ENCODE measurements at places on chromosomes 11 and 22. TPM values are rescaled to one million over a fixed set of nuclear protein-coding genes. Genes with fewer than 3 reads are reported as not detected.

Gene CST6
- not detected for polyA plus RNA-seq

DNA sequence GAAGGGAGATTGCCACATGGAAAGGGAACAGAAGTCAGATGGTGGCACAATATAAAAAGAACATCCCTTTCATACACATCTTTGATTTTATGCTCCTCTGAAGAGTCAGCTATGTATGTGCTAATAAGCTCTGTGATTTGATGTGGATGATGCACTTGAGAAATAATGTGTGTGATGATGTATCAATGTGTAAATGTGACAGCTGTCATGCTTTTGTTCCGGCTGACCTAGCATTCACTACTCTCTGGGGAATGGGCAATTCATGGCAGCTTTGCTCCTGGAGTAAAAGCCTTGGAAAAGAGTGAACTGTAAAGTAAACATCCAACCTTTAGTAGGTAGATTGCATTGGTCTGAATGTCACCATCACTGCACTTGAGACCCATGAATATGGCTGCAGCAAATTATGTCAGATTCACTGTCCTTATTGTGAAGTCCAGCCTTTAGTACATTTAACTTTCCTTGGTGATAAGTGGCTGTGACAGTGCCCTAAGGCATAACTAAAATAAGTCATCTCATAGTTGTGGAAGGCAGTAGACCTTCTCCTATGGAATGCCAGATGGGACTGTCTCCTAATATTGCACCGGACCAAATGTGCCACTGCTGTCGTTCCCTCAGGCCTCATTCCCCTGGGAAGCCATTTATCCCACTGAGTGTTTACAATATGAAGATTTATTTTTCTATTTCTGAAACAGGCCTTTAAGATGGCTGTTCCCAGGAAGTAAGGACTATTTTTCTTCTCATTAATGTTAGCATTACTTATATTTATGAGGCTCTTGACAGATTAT lies 178.2 kb upstream of the CCDC90B start:
- no peak for DNase-seq

DNA sequence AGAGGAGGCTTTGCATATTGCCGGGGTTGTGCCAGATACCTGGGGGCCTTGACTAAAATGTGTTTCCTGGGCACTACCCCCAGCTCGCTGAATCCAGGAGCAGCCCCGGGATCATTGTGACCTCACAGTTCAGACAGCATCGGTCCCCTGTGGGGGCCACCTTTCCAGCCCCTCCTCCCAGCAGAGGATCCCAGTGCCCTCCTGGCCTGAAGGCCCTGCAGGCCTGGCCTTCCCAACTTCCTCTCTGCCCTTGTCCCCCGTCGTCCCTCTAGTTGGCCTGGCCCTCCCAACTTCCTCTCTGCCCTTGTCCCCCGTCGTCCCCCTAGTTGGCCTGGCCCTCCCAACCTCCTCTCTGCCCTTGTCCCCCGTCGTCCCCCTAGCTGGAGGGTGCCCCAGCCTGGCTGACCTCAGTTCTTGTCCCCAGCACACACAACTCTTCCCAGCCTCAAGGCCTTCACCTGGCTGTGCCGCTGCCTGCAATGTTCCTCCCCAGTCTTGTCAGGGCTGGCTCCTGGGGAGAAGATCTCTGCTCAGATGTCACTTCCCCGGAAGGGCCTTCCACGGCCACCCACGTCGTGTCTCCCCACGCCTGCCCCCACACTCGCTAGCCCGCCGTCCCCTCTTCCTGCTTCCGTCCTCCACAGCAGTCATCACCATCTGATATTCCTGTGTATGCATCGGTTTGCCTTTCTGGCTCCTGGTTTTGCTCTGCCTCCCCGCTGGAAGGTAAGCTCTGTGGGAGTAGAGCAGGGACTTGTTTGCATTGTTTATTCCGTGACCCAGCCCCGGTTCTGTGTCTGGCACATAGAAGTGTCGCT lies 12.6 kb upstream of the ANO1 start:
- no peak for DNase-seq

GRCh38 chr11:22449441-22449840 lies 111.3 kb downstream of the SLC17A6 start:
- no peak for DNase-seq

DNA sequence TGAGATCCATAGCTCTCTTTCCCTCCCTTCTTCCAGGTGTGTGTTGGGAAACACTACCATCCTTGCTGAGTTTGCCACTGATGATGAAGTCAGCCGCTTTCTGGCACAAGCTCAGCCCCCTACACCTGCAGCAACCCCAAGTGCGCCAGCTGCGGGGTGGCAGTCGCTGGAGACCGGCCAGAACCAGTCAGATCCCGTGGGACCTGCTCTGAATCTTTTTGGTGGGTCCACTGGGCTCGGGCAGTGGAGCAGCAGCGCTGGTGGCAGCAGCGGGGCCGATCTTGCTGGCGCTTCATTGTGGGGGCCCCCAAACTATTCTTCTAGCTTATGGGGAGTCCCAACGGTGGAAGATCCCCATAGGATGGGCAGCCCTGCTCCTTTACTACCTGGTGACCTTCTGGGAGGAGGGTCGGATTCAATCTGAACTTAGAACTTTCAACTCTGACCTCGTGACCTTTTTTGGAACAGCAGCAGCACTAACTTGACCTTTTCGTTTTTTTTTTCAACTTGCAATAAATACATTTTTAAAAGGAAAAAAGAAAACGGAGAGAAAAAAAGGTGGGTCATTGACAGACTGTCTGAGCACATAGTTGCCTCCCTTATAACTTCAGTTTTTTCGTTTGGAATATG lies 23.4 kb upstream of the ADSL start:
- no peak for DNase-seq

DNA sequence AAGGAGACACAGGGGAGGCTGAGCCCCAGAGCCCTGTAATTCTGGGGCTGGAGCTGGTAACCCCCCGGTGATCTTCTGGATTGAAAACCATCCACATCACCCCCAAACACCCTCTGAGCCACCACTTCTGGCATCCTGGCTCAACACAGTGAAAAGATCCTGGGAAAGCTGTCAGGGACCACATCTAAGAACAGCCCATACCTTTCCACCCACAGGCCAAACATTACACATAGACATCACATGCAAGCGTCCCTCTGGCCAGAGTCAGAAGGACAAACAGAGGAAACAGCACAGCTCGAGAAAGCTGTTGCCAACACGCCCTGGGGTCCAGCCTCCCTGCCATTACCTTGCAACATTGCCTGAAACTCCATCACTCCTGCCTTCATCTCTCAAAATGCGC lies 469.5 kb downstream of the SOX6 start:
- no peak for DNase-seq

DNA sequence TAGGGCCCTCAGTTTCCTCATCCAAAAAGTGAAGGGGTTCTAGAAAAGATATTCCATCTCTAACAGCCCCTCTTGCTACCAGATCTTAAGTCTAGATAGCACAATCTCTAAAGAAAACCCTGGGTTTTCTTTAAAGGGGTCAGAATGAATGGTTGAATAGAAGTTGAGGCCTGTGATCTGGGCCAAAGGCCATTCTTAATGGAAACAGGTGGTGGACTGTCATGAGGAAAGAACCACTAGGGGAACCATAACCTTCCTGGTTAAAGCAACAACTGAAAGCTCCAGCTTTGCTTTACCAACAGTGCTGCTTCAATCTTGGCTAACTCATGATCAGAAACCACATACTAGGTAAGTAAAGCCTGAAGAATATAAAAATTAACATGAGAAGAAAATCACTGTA lies 1.8 kb downstream of the CELF1 start:
- DNase-seq = no peak

DNA sequence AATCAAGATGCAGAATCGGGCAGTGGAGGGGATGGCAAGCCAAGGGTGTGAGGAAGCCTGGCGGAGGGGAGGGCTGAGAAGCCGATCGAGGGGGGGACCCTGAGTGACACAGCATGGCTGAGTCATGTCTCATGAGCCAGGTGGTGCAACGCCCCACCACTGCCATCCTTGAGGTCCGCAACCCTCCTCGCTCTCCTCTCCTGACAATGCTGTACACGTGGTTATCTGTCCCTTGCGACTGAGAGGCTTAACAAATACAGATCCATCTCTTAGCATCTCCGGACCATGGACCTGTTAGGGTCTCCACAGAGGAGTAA lies 14.2 kb downstream of the SLC22A12 start:
- no peak for DNase-seq

DNA sequence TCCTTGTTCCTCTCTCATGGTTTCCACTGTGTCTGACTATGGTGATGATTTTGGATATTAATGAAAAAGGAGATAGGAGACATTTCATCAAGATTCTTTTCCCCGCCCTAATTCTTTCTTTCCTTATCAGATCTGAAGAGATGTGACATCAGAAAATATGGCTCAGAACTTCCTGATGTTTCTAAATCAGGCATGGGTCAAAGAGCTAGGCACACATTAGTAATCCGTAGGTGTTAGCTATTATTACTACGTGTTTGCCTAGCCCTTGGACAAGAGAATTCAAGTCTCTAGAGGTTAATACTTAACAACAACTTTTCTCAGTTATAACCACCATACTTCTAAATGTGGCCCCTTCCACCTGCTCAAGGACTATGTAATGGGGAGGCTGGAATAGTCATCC lies 5.8 kb downstream of the JOSD1 start:
- DNase-seq = no peak

Measured in forelimb muscle (tissue), 1 donor.